ENCODE measurements at places on chromosomes 7 and 10.
A peak's percentile ranks its signal among the peaks of the same experiment; 100 is the strongest.

- no peak for DNase-seq
Observed at GRCh38 chr10:131124945-131125344, 186.6 kb downstream of the TCERG1L start.

GRCh38 chr10:60203993-60204618, 185.6 kb downstream of the ANK3 start:
- peak; percentile 37 for DNase-seq

GRCh38 chr7:107998660-107999480, 4.1 kb downstream of the LAMB1 start:
- DNase-seq: no peak

GRCh38 chr7:21675255-21675654, 132.4 kb downstream of the DNAH11 start:
- DNase-seq: no peak

- no peak for DNase-seq
Observed at GRCh38 chr10:114045136-114046086, 1.7 kb downstream of the ADRB1 start.

GRCh38 chr10:95482501-95483233, 78.5 kb downstream of the SORBS1 start:
- no peak for DNase-seq

GRCh38 chr10:24305551-24306506, 96.9 kb downstream of the KIAA1217 start:
- DNase-seq: no peak

GRCh38 chr7:7812112-7812511, 93.7 kb upstream of the RPA3 start:
- DNase-seq: no peak

DNA sequence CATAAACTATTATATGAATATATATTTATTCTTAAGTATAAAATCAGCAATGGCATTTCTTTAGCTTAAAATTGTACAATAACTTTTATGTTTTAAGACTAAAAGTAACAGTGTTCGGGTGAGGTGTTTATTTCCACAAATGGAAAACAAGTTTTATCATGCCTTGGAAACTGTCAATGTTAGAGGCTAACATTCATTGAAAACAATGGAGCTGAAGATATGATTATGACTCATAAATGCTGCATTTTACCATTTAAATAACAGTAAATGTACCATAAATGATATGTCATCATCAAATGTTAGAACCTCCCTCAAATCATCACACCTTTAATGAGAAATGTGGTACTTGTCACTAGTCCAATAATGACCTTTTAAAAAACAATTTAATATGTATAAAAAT, 897.3 kb downstream of the PCDH15 start:
- DNase-seq: no peak

DNA sequence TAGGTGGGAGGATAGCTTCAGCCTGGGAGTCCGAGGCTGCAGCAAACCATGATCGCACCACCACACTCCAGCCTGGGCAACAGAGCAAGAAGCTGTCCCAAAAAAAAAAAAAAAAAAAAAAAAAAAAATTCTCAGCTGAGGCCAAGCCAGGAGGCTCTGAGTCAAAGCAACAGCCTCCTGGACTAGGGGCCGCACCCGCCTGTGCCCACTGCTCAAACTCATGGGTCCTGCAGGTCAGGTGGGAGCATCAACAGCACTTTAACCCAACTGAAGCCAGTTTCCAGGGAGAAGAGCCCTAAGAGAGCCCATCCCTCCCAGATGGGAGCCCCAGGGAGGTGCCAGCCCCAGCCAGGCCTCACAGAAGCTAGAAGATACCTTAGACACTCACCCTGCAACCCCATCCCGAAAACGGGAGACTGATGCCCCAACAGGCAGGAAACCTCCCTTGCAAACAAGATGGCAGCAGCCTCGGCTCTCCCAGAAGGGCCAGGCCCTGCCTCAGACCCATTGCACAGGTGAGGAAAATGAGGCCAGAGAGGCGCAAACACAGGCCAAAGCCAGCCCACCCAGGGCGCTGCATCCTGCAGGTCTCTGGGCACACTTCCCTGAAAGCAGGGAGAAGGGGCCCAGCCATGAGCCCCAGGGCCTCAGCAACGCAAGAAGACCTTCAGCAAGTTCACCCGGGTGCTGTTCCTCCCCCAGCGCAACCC, 11.0 kb downstream of the PDGFA start:
- DNase-seq: no peak

- no peak for DNase-seq
Observed at GRCh38 chr10:12198156-12198555, 2.2 kb downstream of the CDC123 start.

DNA sequence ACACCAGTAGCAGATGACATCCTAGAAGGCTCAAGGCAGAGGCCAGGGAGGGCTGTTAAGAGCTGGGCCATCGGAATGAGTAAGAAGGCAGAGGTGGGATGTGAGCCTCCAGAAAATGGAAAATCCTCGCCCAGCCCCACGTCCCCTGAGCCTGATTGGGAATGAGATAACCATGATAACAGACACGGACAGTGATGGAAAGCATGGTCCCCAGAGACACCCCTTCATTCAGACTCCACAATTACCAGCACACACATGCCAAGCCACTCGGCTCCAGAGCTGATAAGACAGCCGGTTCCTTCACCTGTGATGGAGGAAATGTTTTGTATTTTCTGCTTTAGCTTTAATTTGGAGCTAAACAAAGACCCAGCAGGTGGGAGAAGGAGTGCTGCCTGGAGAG, 106.0 kb downstream of the GRID1 start:
- DNase-seq: no peak

- DNase-seq: peak; percentile 61
Observed at GRCh38 chr10:88254091-88254490, 329.0 kb downstream of the RNLS start.

DNA sequence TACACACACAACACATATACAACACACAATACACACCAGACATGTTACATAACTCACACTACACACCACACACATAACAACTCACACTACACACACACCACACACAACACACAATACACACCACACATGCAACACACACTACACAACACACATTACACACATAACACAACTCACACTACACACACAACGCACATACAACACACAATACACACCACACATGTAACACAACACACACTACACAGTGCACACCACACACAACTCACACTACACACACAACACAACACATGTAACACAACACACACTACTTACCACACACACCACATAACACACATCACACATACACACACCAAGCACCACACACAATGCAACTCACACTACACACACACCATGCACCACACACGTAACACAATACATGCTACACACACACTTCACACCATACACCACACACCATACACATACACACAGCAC, 166.5 kb downstream of the KCNMA1 start:
- no peak for DNase-seq

DNA sequence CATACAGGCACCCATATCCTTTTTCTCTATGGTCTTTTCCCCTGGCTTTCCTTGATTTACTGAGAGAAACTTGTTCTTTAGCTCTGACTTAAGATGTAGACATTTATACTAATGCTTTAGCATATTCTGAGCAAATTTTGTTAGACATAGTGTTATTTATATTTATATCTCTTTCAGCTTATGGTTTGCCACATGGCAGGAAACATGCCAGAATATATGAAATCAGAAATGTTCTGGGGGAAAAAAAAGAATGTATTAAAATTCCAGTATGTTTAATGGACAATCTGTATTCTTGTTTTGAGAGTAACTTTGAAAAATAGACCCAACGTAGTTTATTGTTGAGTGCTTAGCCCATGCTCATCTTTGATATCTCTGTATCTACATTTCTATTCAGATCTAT, 10.1 kb upstream of the GGCT start:
- DNase-seq: no peak

DNA sequence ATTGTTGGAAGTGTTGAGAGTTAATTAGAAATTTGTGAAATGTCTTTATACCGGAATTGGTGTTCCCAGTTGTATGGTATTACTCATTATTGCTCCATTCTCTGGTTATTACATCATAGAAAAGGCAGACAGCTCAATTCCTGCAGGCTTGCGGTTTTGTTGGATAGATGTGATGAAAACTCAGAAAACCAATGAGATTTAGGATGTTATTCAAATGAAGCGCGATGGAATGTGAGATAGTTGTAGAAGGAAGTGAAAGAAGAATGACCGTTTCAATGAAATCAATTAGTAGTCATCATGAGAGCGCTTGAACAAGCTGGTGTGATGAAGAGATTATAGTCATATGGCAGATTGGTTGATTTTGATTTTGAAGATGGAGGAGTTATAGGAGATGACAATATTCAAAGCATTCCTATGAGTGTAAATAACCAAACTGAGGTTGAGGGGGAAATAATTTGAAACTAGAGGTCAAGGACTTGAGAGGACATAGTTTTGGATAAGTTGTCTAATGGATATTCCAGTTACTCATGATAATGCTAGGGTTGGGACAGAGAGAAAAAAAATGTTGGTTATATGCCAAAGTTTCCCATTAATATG, 991.5 kb downstream of the NRG3 start:
- no peak for DNase-seq

DNA sequence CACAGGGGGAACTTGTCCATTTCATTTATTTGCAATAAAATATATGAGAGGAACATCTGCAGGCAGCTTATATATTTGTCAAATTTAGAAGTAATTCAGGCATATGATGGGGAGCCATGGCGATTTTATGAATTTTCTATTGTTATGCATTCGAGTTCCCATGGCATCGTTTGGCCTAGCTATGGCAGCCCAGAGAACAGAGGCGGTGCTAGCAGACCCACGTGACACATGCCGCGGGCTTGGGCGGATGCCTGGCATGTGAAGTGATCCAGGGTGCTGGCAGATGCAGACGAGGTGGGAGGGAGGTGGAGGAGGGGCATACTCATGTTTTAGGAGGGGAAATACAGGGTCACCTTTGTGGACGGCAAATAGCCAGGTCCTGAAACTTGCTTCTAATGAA, 560.0 kb upstream of the GALNT17 start:
- DNase-seq: no peak

DNA sequence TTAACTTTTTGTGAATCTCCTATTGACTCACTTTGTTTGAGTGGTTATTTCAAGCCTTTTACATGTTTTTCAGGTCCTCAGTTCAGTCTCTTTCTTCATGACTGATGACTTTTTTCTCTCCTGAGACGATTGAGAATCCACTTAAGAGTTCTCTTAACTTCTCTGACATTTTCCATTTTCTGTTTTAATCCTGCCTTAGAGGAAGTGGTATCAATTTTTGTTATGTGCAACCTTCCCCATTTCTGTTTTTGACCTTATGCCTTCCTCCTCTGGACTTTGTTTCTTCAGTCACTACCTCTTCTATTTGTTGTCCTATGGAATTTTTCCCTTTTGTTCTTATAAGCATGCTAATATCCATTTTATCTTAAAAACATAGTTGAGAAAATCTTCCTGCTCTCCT, 2.4 kb downstream of the PSMC2 start:
- DNase-seq: no peak

GRCh38 chr7:1727812-1728570, 57.9 kb downstream of the ELFN1 start:
- no peak for DNase-seq

GRCh38 chr7:28979776-28980175, 21.6 kb upstream of the TRIL start:
- no peak for DNase-seq

- DNase-seq: no peak
Observed at GRCh38 chr10:119878524-119878923, 5.9 kb upstream of the MCMBP start.

DNA sequence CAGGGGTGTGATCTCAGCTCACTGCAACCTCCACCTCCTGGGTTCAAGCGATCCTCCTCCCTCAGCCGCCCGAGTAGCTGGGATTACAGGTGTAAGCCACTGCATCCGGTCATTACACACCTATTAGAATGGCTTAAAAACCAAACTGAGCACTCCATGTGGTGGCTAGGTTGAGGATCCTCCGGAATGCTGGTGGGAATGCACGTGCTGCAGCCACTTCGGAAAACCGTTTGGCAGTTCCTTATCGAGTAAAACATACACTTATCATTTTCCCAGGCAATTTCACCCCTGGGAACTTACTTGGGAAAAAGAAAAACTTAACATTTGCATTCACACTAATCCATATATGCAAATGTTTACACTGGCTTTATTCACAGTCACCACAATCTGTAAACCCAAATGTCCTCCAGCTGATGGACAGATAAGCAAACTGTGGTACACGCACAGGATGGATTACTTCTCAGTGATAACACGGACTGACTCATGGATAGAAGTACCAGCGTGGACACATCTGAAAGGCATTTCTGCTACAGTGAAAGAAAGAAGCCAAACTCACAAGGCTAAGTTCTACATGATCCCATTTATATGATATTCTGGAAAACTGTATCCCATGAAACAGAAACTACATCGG, 20.4 kb downstream of the RFC2 start:
- DNase-seq: no peak

GRCh38 chr10:33703501-33704213, 369.2 kb upstream of the NRP1 start:
- DNase-seq: no peak

GRCh38 chr10:35379226-35380137, 43.2 kb downstream of the CCNY start:
- DNase-seq: no peak

DNA sequence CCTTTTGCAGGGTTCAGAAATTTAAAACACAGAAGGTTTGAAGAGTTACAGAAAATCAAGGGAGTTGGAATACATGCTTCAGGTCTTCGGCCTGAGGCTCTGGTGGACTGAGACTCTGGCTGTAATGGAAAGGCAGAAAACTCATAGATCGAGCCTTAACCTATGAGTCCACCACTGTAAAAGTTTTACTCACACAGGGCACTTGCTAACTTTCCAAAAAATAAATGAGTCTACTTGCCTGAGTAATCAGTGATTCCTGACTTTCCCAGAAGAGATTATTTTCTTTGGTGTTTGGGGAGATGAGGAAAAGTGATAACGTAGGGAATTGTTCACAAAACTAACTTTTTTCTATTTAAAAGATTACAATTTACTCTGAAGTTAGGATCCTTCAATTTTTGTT, 108.0 kb downstream of the MBL2 start:
- DNase-seq: no peak

DNA sequence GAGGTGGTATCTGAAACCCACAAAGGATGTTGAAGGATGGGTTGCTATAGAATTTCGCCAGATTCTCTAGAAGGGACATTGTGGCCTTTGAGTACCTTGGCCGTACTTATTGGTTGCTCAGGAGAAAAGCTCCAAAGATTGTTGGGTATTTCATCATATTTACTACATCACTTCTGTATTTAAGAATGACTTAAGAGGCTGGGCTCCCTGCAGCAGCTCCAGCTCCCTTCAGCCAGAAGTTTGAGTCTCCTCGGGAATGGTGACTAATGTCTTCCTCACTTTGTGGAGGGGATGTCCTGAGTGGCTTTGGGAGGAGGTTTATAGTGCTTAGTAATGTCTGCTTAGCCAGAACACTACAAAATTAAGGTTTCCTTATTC, 18.1 kb downstream of the MINDY4 start:
- DNase-seq: no peak

DNA sequence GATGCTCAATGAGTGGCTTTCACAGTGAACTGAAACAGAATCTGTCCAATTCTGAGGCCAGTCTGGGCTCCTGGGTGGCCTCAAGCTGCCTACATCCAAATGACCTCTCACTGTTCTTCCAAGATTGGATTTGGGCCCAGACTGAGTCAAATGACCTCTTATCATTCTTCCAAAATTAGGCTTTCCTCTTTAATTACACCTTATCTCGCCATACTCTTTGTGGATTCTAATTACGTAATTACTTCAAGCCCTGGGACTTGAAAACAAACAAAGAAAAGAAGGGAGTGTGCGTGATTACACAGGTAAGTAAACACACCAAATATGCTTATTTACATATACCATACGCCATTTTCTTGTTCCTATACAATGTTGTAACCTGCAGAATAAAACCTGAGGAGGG, 18.8 kb downstream of the SORBS1 start:
- no peak for DNase-seq

GRCh38 chr7:77427996-77428603, 12.0 kb upstream of the GSAP start:
- DNase-seq: no peak
